ENCODE measurements at places on chromosomes 4 and X.

DNA sequence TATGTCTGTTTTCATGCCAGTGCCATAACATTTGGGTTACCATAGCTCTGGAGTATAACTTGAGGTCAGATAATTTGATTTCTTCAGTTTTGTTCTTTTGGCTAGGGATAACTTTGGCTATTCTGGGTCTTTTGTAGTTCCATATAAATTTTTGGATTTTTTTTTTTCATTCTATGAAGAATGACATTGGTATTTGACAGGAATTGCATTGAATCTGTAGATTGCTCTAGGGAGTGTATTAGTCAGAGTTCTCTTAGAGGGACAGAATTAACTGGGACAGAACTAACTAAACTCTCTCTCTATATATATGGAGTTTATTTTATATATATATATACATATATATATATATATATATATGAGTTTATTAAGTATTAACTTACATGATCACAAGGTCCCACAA, 32.2 kb upstream of the SLIT2 start:
- no peak for DNase-seq

- no peak for DNase-seq
Measured at GRCh38 chr4:103493450-103494159, 226.2 kb downstream of the TACR3 start.

- DNase-seq: no peak
Measured at GRCh38 chrX:9775930-9776329, 10.3 kb upstream of the GPR143 start.

- no peak for DNase-seq
Measured at GRCh38 chrX:50626432-50626831, 155.8 kb upstream of the DGKK start.

GRCh38 chr4:101953949-101954348, 163.4 kb downstream of the BANK1 start:
- no peak for DNase-seq

GRCh38 chr4:139922406-139923024, 231.5 kb downstream of the MAML3 start:
- no peak for DNase-seq
